ENCODE measurements at places on chromosomes 2 and 18. TPM values are rescaled to one million over a fixed set of nuclear protein-coding genes. Genes with fewer than 3 reads are reported as not detected.

DPYSL5 gene
- 1.2 TPM for total RNA-seq

DNAH6 gene
- total RNA-seq: 0.20 TPM

SERPINB13 gene
- total RNA-seq: not detected

- H3K4me1 ChIP-seq: no peaks in the 10 kb centered on the region
- no peak for DNase-seq
- no peak overlapping the region for H3K27ac ChIP-seq
These were observed 173.8 kb upstream of the BCL2L11 start for GRCh38 chr2:110946902-110947301.

GRCh38 chr2:42859006-42859552, 66.7 kb upstream of the HAAO start:
- no peaks in the 10 kb centered on the region for H3K36me3 ChIP-seq
- H3K27ac ChIP-seq: no peak overlapping the region
- H3K27me3 ChIP-seq: no peaks in the 10 kb centered on the region
- H3K4me1 ChIP-seq: peaks cover 6% of the 10 kb centered on the region
